ENCODE measurements at places on chromosomes 11 and 22.

DNA sequence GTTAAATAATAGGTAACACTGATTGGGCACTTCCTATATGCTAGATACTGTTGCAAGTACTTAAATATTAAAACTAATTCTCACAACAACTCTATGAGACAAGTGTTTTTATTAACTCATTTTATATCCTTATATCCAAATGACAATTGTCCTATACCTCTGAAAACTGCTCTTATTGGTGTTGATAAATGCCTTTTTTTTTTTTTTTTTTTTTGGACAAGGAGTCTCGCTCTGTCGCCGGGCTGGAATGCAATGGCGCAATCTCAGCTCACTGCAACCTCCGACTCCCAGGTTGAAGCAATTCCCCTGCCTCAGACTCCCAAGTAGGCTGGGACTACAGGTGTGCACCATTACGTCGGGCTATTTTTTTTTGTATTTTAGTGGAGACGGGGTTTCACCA lies 41.6 kb downstream of the MRTFA start:
- DNase-seq = no peak

- no peak for DNase-seq
Measured at GRCh38 chr22:22023581-22024137, 41.1 kb upstream of the TOP3B start.

GRCh38 chr11:119373921-119374631 lies 7.4 kb downstream of the USP2 start:
- DNase-seq = peak; percentile 61

GRCh38 chr11:87141980-87142514 lies 104.3 kb downstream of the TMEM135 start:
- no peak for DNase-seq

GRCh38 chr11:96105944-96106343 lies 182.0 kb upstream of the MTMR2 start:
- DNase-seq = no peak

DNA sequence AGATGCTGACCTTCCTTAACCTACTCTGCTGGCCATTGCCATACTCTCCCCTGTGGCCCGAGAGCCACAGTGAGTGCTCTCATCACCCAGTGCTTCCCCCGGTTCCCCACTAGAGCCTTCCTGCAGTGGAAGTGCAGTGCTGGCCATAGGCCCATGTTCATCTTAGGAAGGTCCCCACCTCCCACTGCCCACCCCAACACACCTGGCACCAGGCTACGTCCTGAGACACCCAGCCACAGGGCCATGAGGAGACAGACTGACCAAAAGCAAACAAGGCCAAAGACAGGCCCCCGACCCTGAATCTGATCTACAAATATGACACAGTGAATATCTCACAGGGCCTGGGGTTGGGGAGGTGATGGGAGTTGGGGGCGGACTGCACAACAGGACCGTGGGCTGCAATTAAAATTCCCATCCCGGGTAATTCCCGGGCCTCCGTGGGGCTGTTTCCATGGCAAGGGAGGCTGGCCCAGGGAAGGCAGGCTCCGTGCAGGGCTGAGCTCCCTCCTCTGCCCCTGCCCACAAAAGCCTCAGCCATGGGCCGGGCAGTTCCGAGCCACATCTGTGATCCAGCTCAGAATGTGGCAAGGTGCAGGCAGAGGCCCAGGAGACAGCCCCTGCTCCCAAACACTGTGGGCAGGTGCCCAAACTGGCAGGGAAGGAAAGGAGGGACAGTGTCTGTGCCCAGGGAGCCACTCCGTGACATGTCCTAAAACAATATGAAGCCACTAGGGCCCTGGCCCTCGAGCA lies 5.1 kb upstream of the CHST1 start:
- no peak for DNase-seq

DNA sequence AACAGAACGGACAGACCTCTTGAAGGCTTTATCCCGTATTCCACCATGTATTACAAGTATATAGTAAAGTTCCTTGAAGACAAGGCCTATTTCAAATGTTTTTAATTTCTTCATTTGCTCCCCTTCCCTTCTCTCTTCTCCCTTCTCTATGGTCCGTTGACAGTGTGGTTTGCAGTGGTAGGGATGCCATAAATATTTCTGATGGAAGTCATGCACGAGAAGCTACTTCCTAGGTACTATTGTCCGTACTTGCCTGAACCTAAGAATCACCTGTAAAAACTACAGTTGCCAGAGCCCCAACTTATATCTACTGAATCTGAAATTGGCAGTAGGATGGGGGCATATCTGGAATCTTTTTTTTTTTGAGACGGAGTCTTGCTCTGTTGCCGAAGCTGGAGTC lies 2.8 kb downstream of the PISD start:
- DNase-seq = no peak

- DNase-seq = no peak
Measured at GRCh38 chr11:47354913-47355282, 2.4 kb upstream of the MYBPC3 start.
